ENCODE measurements at places on chromosomes 12 and 14.

DNA sequence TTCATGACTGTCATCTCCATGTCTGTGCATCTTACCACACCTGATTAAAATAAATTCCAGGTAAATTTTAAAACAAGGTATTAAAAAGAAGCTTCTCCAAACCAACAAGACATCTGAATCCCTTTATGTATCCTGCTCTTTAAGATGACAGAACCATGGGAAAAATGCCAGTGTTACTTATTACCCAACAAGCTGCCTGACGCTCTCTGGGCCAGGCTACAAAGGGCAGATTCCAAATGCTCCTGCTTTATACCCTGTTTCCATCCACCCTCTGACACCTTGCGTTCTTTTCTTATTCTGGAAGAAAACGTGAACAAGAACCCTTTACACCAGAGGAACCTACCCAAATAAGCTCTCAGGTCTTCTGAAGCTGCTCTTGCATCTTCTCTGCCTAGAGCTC is 70.7 kb downstream of the SLC8A3 start:
- no peak for DNase-seq

GRCh38 chr12:27123642-27124041 is 41.3 kb upstream of the C12orf71 start:
- no peak for DNase-seq

GRCh38 chr12:91732086-91732485 is 413.6 kb downstream of the BTG1 start:
- no peak for DNase-seq

- DNase-seq: no peak
These were observed 237.8 kb upstream of the TBX3 start for GRCh38 chr12:114921781-114922180.

GRCh38 chr14:51521764-51522163 is 129.9 kb upstream of the FRMD6 start:
- DNase-seq: no peak

GRCh38 chr12:52201451-52201839 is 9.6 kb upstream of the KRT80 start:
- DNase-seq: no peak

DNA sequence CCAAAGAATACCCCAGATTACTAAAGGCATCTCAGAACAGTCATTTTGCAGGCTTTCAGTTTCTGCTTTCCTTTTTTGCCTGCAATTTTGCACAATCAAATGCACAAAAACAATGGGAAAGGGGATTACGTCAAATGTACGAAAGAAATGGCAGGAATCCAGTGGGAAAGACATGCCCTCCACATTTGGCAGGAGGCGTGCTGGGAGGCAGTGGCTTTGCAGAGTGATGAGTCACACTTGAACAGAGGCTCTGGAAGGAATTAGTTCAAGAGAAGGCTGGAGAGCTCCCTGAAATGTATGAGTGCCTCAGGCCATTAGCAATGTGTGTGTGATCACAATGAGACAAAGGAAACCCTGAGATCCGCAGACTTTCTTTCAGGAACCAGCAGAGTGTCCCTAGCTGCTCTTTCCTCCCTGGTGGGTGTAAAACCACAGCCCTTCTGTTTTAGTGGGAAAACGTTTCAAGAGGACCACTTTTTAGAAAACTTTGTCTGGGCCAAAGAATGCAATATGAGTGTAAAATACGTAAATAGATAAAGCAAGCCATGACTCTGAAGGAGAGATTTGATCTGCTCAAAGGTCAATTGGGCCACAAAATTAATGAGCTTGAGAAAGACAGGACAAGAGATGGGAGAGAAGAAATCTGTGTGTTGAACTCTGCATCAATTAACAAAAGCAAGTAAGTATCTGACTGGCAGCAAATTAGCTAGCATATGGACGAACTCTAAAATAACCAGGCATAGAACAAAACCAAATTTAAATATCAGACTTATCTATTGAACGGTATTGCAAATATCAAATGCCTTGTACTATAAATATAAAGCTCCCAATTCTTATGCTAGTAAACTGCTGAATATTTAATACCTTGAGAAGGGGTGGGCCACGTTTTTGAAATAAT is 155.4 kb upstream of the PDE3A start:
- DNase-seq: no peak

DNA sequence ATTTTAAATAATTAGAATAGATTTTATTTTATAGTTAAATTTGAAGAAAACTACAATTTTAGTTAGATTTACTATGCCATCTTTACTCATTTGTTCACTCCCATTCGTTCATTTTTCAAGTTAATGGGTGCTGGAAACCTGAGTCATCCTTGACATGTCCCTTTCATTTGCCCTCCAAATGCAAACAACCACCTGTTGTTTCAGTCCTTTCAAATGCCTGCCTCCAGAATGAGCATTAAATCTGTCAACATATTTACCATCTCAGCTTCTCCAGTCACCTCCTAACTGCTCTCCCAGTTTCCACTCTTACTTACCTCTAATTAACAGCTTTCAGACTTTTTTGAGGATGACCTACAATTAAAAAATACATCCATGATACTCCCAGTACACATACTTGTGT is 375.5 kb downstream of the RAD51B start:
- no peak for DNase-seq
